OCI-LY7 (cell line): ENCODE measurements at places on chromosomes 3 and 15. TPM values are rescaled to one million over a fixed set of nuclear protein-coding genes. Genes with fewer than 3 reads are reported as not detected.

GRCh38 chr15:91769894-91770293 is 83.6 kb upstream of the SLCO3A1 start:
- no peak for DNase-seq

DNA sequence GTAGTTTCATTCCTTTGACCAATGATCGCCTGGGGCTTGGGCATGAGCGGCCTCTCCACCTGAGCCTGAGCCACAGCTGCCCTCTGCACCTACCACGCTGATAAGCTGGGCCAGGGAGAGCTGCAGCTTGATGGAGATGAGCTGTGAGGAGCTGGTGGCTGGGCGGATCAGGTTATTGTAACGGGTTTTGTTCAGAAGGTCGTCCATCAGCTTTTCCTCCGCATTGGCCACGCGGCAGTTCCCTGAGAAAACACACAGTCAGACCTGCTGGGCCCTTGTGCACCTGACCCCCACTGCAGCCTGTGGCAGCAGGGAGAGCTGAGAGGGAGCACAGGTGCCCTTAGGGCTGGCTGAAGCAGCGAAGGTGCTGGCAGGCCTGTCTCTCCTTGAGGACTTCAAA is 5.7 kb downstream of the CHRNB4 start:
- no peak for DNase-seq

- no peak for DNase-seq
Observed at GRCh38 chr3:172029425-172030098, 9.8 kb upstream of the FNDC3B start.

DNA sequence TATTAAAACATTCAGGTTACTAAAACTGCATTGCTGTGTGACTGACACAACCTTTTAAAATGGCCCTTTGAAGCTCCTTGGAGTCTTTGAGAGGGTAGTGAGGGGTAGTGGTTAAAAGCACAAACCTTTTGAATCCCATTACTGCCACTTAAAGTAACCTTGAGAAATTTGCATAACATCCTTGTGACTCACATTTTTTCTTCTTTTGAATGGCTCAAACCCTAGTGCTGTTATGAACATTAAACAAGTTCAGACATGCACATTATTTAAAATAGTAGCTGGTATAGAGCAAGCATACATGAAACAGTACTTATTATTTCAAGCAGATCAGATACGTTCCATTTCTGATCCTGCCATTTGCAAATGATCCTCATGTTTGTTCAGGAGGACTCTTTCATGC is 3.7 kb upstream of the CLDN1 start:
- DNase-seq = no peak

- DNase-seq = no peak
Observed at GRCh38 chr15:79964232-79964805, 6.7 kb downstream of the BCL2A1 start.

DNA sequence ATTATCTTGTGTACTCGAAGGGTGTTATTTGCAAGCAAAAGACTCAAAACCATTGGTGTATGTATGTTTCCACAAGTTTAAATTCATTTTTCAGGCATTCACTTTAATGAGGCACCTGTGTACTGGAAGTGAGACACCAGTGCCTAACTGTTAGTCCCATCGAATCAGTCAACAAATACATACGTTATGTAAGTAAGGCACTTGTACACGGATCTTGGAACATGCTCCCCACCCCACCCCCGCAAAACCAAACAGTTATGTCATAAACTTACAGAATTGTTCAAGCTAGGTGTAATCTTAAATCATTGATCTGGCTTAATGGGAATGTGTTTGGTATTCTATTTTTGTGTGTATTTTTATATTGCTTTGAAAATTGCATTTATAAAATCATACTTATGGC is 17.1 kb downstream of the LRRC28 start:
- no peak for DNase-seq

DNA sequence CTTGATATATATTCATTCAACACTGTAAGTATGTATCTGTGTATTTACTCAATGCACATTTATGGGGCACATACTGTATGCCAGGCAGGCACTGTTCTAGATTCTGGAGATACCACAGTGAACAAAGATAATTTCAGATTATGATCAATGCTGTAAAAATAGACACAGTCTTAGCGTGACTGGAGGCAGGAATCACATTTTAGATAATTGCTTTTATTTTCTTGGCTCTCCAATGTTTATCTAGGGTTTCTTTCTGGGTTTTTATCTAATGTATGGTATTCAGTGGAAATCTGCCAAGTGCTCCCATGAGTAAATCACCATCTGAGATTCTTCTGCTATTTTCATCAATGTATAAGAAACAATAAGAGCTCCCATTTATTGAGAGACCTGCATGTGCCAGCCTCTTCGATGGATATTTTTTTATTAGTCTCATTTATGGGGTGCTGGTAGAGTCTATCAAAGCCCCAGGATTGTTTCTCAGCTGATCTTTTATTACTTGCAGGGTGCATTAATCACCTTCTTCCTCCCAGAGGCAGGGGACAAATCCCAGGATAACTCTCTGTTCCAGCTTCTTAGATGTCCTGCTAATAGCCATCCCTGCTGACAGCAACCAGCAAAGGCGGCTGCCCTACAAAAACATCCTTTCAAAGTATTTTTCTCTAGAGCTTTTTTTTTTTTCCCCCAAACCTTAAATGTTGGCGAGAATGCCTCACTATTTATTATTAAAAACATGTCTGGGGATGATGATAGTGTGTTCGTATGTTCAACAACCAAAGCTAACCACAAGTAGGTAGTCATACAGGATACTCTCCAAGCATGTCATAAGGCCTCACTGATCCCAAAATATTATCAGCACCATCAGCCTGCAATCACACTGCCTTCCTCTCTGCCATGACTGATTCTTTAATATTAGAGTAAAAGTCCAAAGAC is 331.0 kb upstream of the RASGRP1 start:
- DNase-seq = no peak

DNA sequence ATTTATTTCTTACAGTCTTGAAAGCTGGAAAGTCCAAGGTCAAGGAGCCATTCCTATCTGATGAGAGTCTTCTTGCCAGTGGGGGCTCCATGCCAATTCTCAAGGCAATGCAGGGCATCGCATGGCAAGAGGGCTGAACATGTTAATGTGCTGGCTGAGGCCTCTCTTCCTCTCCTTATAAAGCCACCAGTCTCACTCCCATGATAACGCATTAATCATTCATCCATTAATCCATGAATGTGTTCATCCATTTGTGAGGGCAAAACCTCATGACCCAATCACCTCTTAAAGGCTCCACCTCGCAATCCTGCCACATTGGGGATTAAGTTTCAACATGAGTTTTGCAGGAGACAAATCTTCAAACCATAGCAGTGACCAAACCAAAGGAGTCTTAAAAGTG is 118.3 kb downstream of the PROS1 start:
- no peak for DNase-seq

DNA sequence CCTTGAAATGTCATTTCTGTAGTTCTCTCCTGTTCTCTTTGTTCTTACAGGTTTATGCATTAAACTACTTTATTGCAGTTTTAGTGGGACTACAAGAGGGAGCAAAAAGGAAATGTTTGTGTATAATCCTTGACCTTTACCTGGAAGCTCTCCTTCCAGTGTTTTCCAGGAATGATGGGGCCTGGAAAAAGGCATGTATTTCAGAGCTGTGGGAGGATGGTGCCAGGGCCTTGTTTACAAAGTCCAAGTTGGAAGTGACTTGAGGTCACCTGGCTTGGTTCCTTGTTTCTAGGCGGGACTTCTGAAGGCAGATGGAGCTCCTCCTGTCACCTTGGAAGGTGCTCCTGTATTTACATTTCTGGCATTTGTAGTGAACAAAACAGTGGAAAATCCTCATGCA is 15.1 kb downstream of the ACVR2B start:
- no peak for DNase-seq

The LINGO1 gene
- total RNA-seq = not detected in 2 replicates

The ITIH1 gene
- not detected in 2 replicates for total RNA-seq

The EMC7 gene
- total RNA-seq = 39.8 and 41.4 TPM in 2 replicates
